ENCODE measurements at places on chromosomes 5 and 9.
A peak's percentile ranks its signal among the peaks of the same experiment; 100 is the strongest.

DNA sequence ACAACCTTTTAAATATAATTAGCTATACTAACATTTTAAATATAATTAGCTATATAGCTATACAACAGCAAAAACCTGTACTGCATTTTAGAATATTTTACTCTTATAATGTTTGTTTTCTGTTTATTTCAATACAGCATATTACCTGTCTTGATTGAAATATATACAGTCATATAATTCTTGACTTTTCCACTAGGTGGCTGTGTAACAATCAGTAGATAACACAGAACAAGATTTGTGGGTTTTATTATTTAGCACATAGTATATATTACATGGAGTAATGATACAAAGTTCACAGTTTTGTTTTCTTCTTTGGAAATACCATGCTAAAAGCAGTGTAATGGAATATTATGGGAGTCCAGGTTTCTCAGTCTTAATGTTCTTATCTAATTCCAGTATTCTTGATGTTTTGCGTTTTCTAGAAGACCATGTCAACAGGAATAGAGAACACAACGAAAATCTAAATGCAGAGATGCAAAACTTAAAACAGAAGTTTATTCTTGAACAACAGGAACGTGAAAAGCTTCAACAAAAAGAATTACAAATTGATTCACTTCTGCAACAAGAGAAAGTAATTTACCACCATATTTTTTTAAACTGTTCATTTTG is 13.3 kb downstream of the HMMR start:
- no peak for DNase-seq

GRCh38 chr9:120397453-120397852 is 182.5 kb downstream of the CDK5RAP2 start:
- no peak for DNase-seq

DNA sequence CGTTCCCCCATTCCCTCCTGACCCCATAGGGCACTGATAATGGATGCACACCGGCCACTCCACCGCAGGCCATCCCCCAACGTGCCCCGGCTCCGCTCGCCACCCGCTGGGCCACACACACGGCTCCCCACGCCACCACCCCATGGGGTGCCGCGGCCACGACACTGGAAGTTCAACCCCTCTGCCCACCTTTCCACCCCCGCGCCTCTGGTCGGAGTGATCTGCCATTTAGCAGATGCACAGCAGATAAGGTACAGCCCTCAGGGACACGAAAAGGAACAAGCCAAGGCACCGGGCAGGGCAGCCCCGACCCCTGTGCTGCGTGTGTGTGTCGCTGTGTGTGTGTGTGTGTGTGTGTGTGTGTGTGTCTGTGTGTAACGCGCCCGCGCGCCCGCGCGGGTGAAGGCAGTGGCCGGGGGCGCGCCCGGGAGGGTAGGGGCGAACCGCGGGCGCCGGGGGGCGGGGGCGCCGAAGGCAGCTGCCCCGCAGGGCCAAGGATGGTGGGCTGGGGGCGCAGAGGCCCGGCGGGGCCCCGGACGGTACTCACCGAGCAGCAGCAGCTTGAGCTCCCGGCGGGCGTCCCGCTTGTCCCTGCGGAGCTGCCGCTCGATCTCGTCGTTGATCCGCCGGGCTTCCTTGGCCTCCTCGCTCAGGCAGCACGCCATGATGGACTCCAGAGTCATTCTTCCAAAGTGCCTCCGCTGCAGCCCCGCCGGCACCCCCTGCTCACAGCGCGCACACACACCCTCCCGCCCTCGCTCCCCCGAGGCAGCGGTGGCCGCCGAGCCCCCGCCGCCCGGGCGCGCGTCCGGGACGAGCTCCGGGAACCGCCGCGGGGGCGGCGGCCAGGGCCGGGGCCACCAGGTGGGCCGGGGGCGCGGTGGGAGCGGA is 813 bp downstream of the GNAQ start:
- peak; percentile 40 for DNase-seq

DNA sequence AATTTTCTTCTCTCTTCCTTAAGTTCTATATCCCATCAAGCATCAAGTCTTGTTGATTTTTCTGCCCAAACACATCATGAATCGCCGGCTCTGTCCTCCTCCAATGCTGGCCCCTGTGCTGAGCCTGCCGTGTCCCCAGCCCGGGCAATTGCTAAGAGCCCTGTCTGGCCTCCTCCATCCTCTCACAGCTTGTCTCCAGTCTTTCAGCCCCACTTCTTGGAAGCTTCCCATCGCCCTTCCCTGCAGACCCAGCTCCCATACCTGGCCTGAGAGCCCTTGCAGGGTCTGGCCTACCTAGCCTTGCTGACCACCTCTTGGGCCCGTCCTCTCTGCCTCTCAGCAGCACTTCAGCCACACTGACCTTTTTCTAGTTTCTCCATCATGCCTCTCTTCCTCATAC is 61.9 kb downstream of the COL15A1 start:
- no peak for DNase-seq

GRCh38 chr5:36741128-36741527 is 134.7 kb downstream of the SLC1A3 start:
- no peak for DNase-seq

- DNase-seq = peak; percentile 31
Observed at GRCh38 chr5:141135030-141135717, at the start of gene PCDHB5. Gene PCDHB5 (plus strand): TSS chr5:141135206. CDS start chr5:141135435, 229 bp downstream.

GRCh38 chr9:366620-367019 is 152.0 kb downstream of the DOCK8 start:
- DNase-seq = no peak

GRCh38 chr5:132026516-132027008 is 15.1 kb upstream of the ACSL6 start:
- no peak for DNase-seq

- peak; percentile 0 for DNase-seq
Observed at GRCh38 chr9:114006155-114006550, 71.9 kb downstream of the AMBP start.

- no peak for DNase-seq
Observed at GRCh38 chr9:6827439-6828145, 69.8 kb downstream of the KDM4C start.

- DNase-seq = no peak
Observed at GRCh38 chr5:77210964-77211690, 647 bp downstream of the PDE8B start.

GRCh38 chr9:10661994-10662393 is 49.2 kb upstream of the PTPRD start:
- DNase-seq = no peak

DNA sequence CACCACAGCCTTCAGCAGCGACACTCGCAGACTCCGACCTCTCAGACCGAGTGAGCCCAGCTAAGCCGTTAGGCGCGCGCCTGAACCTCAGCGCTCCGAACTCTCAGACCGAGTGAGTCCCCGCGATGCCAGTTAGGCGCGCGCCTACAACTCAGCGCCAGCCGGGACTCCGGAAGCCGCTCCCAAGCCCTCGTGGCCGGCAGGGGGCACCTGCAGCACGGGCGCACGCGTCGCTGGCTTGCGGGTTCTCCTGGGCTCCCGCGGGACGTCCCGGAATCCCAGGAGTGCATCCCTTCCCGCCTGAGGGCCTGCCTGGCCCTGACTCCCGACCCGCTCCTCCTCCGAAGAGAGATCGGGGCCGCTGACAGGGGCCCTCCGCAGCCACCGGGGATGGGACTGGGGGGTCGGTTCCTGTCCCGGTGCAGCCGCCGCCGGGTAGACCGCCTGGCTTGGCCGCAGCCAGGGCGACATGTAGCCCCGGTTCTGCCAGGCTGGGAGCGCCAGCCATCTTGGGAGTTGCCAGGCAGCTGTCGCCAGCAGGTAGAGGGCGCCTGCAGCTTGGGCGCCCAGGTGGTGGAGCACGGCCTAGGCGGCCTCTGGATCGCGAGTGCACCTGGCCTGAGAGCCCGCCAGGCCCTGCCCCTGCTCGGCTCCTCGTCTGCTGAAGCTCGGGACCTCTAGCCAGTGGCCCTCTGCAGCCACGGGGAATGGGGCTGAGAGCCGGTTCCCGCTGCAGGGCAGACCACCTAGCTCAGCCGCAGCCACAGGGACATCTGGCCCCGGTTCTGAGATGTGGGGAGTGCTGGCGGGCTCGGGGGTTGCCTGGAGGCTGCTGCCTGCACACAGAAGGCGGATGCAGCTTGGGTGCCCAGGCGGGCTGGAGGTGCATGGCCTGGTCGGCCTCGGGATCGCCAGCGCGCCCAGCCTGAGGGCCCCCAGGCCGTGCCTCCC is at the start of gene ANKRD18A:
TSS of gene ANKRD18A (minus strand) at position 114 of the 951 bp plus-strand sequence. CDS start 311 bp downstream, outside the sequence.
- peak; percentile 42 for DNase-seq

GRCh38 chr9:2427120-2427891 is 194.3 kb upstream of the VLDLR start:
- peak; percentile 38 for DNase-seq

DNA sequence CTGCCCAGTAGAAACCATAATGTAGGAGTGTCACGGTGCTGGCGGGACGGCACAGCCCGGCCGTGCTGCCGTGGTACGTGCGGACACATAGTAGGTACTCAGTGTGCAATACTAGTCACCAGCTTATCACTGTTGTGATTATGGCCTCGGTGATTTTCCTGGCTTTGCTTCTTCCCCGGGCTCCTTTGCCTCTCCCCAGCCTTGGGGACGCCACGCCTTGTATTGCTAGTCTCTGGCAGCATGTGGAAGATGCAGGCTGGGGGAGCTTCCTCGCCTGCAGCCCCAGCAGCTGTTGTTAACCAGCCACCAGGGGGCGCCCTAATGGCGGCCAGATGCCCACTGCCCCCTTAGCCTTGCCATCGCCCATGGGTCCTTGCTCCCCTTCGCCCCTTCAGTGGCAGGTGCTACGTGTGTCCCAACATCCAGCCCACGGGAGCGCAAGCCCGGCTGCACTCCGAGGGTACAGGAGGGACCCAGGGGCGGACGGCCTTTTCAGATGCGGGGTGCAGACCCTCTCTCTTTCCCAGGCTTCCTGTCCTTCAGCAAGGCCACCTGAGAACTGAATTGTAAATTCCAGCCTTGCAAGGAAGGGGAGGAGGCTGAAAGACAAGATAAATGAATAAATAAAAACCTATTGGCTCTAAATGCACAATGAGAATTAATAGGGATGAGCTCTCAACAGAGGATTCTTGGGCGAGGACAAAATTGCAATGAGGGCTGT is 8.0 kb downstream of the NTNG2 start:
- no peak for DNase-seq

- DNase-seq = no peak
Observed at GRCh38 chr5:138833726-138834480, 41.2 kb downstream of the LRRTM2 start.

DNA sequence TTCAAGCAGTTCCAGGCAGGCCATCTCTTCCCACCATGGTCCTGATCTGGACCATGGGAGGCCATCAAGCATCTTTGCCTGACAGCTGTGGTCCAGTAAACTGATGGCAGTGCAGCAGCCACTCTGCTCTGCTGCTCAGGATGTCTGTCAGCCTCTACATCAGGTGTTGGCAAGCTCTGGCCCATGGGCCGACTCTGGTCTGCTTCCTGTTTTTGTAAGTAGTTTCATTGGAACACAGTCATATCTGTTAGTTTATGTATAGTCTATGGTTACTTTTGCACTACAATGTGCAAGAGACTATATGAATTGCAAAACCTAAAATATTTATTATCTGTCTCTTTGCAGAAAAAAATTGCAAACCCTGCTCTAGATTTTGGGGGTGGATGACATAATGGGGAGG is 225.0 kb downstream of the KCTD16 start:
- no peak for DNase-seq
